ENCODE measurements at places on chromosomes 1 and 21. TPM values are rescaled to one million over a fixed set of nuclear protein-coding genes. Genes with fewer than 3 reads are reported as not detected.

Gene TMEM61
- 0.25 TPM for total RNA-seq

Gene TNFSF4
- total RNA-seq: 2.0 TPM

Gene HAO2
- total RNA-seq: under 0.01 TPM

Gene STUM
- total RNA-seq: 0.25 TPM

Gene TNNT2
- total RNA-seq: not detected
